ENCODE measurements at places on chromosomes 2 and 18.
A peak's percentile ranks its signal among the peaks of the same experiment; 100 is the strongest.

- no peak for DNase-seq
Observed at GRCh38 chr2:152126664-152127063, 27.8 kb upstream of the CACNB4 start.

GRCh38 chr2:205148755-205149154, 533.5 kb upstream of the NRP2 start:
- DNase-seq = no peak

GRCh38 chr2:64807417-64807816, 153.7 kb upstream of the SERTAD2 start:
- DNase-seq = peak; percentile 47

DNA sequence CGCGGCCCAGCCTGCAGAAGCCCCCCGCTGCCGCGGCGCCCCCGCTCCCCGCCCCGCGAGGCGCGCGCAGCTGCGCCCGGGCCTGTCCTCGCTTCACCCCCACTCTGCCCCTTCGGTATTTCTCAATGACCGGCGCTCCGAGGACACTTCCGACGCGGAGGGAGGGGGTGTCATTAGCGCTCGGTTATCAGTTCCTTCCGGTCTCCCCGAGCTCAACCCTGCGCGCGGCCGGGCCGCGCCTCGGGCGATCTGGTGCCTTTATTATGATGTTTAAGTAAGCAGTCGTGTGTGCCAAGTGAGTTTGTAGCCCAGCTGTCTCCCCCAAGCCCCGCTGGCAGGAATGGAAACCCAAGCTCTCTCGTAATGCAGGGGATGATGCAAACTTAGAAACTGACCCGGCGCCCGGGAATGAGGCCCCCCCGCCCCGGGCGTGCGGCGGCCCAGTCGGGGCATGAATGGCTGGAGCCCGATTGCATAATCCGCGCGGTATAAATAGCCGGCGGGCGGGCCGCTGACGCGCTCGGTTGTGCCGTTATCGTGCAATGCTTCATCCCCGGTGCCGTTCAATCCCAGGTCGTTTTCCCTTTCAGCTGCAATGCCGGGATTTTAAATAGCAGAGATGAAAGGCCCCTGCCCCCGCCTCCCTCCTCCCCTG, 3.9 kb upstream of the SPRED2 start:
- no peak for DNase-seq

DNA sequence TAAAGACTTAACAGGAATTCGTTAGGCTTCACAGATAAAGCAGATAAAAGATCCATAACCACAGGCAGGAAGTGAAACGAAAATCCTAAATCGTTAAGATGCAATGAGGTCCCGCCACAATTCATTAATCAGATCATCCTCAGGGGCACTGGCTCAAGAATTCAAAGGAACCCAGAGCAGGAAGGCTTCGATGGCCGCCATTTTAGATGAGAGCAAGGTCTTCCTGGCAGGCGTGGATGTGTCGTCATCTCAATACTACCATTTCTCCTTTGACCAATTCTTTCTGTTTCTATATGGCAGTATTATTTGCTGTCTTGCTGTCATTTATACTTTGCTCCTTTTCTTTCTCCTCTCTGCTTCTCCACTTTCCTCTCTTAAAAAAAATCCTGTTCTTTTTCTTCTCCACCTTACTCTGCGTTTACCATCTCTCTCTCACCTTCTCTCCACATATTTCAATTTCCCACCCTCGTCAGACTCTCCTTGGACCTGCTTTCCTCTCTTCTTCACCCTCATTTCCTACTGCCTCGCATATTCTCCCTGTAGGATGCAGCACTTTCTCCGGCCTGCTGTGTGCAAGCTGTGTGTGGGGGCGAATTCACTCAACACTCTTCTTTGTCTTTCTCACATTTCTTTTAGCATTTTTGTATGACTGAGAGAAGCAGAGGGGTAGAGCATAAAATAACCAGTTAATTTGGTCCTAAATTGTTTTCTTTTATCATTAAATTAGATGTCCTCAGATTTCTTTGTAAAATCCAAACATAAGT, 35.1 kb upstream of the LHCGR start:
- DNase-seq = no peak

DNA sequence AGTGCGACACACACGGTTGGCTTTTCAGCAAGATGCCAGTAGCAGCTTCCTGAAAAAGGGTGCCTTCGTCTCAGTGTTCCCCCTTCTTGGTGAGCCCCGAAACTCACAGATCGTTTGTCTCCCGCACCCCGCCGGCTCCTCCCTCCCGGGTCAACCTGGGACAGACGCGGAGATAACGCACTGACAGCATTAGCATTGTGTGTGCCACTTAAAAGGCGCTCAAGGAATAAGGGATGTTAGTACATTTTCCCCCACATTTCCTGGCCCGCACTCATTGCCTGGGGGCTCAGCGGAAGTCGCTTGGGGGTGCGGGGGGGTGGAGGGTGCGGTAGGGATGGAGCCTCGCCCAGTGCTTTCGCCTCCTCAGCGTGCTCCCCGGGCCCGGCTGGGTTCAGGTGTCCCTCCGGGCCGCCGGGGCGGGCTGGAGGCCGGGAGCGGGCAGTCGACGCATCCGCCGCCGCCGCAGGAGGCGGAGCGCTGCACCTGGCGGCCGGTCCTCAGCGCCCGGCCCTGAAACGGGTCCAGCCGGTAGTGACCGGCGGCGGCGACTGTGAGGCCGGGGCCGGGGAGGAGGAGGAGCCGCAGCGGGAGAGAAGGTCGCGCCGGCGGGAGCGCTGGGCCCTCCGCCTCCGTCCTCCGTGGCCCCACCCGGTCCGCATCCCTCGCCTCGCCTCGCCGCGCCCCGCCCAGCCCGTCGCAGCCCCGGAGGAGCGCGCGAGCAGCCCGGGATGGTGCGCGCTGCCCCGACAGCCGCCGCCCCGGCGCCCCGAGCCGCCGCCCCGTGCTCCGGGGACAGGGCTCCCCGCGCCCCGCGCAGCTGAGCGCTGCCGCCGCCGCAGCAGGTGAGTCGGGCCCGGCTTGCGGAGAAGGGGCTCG, at the start of gene MFSD6:
Gene MFSD6 (plus strand): TSS at position 694 of the 876 bp plus-strand sequence. CDS start 27,675 bp downstream, outside the sequence.
- no peak for DNase-seq

GRCh38 chr2:71207601-71208000, 19.3 kb downstream of the PAIP2B start:
- DNase-seq = no peak

DNA sequence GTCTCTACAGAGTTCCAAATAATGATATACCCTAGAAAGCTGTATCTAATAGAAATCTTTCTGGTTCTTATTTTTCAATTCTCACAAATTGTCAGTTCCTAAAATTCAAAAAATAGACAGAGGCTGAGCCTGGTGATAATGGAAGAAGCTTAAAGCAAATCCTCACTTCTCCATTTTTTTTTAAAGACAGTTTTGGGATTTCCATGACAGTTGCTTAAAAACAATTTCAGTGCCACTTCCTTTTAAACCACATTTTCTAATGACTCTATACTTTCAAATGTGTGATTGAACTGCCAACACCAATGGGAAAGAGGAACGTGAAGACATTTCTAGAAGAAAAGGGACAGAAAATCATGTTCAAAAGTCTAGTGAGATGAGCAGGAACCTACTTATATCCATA, 4.0 kb downstream of the GKN2 start:
- no peak for DNase-seq

DNA sequence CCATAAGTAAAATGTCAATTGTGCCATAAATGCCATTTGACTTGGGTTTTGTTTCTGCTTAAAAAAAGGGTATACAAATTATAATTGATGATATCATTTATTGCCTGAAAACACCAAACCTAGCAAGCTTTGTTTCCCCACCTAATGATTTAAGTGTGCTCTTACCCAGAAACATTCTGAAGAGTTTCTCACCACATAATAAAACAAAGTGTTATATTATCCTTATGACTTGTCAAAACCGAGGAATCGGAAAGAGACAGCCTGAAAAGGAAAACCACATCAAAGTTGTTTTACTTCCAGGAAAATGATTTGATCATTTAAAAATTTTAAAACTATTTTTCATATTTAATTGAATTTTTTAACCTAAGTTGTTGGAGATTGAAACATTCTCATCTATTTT, 170.5 kb upstream of the SLC39A10 start:
- DNase-seq = no peak

All from stimulated activated CD4-positive, alpha-beta T cell treated with anti-CD3 and anti-CD28 coated beads, Interleukin-12 subunit alpha, Interleukin-12 subunit beta, amount 100 ng/mL, for 48 hours (primary cell).